IMR-90 (cell line): ENCODE measurements at places on chromosomes 3 and 15. TPM values are rescaled to one million over a fixed set of nuclear protein-coding genes. Genes with fewer than 3 reads are reported as not detected.

Gene KNG1
- total RNA-seq, result not detected in 2 replicates

Gene FGF7
- total RNA-seq, result 34.8 and 69.2 TPM in 2 replicates

Gene TTLL13
- total RNA-seq, result not detected in 2 replicates

GRCh38 chr3:5026046-5026362 is 46.8 kb downstream of the BHLHE40 start:
- no peak overlapping the region for H3K4me3 ChIP-seq
- peak overlapping the region; percentile 18 for H3K27ac ChIP-seq
- no peaks in the 10 kb centered on the region for H3K27me3 ChIP-seq
- peaks cover 8% of the 10 kb centered on the region for H3K4me1 ChIP-seq

DNA sequence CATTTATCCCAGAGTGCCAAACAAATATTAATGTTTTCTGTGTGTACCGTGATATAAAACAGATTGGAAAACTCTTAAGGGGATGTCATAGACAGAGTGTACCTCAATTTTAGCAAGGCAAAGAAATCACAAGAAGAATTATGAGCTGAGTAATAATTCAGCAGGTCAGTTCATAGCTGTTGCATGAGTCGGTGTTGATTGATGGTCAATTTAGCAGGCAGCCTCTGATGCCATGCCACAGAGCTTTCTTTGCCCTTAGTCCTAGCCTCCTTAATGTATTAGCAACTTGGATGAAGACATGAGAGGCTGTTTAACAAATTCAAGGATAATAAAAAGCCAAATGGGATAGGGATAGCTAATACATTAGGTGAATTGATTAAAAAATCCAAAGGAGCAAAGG is 6.8 kb downstream of the SLC35A5 start:
- H3K4me3 ChIP-seq, result no peak overlapping the region
- H3K36me3 ChIP-seq, result peaks cover 8% of the 10 kb centered on the region
- peak; percentile 21 for DNase-seq

GRCh38 chr3:179956416-179956830 is 80.3 kb downstream of the PEX5L start:
- no peak overlapping the region for H3K4me3 ChIP-seq
- no peak for DNase-seq
- no peaks in the 10 kb centered on the region for H3K4me1 ChIP-seq
- H3K27me3 ChIP-seq, result no peaks in the 10 kb centered on the region
- H3K27ac ChIP-seq, result no peak overlapping the region
- no peaks in the 10 kb centered on the region for H3K36me3 ChIP-seq

DNA sequence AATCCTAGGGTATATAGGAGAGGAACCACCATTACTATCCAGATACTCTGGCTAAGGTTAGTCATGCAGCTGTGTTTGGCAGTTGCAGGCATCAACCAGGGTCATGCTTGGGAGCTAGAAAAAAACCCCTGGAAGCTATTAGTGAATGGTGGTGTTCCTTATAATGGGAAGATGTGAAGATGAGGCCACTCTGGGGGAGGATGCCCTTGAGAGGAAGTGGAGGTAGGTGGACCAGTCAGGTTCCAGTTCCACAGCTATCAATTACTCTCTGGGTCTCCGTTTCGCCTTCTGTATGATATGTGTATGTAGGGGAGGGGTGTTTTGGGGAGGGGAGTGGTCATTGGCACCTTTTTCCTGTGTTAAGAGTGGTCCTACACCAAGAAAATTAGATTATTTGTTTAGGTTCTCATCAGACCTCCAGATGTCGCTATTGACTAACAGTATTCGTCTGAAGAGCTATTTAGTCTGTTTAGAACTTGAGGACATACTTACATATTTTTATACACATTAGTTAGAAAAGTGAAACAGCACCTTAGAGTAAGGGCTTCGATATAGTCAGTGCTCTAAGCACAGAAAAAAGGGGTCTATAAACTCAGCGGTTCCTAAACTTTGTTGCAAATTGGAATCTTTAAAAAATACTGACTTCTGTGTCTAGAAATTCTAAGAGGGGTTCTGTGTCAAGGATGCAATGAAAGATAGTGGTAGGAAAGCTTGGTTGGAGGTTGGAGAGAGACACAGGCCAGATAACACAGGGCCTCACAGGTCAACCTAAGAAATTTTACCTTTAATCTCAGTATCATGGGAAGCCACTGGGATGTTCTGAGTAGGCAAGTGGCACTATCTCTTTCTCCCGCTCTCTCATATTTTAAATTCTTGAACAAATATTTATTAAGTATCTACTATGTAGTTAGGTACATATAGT is 9.1 kb upstream of the HPS3 start:
- no peaks in the 10 kb centered on the region for H3K4me1 ChIP-seq
- H3K4me3 ChIP-seq, result no peak overlapping the region
- peak; percentile 76 for DNase-seq
- H3K27ac ChIP-seq, result no peak overlapping the region
- H3K27me3 ChIP-seq, result no peaks in the 10 kb centered on the region
- H3K36me3 ChIP-seq, result no peaks in the 10 kb centered on the region

- no peaks in the 10 kb centered on the region for H3K36me3 ChIP-seq
- H3K27ac ChIP-seq, result no peak overlapping the region
- H3K4me1 ChIP-seq, result peaks cover 14% of the 10 kb centered on the region
- no peak for DNase-seq
- H3K4me3 ChIP-seq, result no peak overlapping the region
These were observed 96.0 kb upstream of the TLE3 start for GRCh38 chr15:70193734-70194133.

DNA sequence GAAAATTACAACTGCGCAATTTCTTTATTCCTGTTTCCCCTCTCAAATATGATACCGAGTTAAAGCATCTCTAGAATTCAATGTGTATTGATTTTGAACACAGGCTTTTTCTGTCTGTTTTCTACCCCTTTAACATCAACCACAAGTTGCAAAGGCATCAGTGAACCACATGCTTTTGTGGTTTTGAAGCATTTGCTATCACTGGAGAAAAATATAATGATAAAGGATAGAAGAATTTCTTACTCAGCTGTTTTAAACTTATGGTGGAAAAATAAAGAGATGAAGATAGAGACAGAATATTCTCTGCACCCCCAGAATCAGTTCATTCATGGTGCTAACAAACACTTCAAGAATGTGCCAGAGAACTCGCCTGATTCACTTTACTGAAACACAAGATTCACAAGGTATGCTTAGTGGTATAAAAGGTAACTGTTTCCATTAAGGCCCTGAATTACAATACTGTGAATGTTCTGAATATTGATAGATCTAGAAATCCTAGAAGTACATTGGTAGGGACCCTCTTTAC is 9.5 kb upstream of the DPPA4 start:
- DNase-seq, result no peak
- no peak overlapping the region for H3K27ac ChIP-seq
- H3K4me1 ChIP-seq, result no peaks in the 10 kb centered on the region

DNA sequence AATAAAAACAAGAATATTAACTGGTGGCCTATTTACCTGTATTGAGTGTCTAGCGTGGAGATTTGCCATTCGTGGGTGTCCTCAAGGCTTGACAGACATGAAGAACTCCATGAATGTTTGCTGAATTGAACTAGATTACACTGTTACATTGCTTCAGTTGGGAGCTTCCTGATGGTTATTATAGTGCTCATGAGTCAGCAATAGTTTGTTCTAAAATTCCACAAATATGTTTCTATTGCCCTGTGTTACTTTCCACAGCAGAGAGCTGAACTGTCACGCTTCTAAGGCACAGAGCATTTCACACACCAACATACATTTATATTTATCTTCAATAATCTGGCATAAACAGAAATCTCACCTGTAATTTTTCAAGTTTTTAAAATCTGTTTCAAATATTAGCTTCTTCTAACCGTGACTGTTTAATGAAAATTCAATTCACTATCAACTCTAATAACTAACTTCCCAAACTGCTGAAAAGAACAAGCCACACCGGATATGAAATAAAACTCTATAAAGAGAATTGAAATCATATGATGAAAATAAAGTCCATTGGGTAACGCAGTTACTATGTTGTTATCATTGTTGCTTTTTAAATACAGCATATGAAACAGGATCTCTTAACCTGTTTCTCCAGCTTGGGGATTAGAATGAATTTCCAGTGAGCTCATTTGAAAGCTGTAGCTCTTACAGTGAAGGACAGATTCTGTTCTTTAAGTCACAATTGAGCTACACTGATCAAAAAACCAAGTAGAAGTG is 61.2 kb upstream of the MCF2L2 start:
- H3K27ac ChIP-seq, result no peak overlapping the region
- no peak overlapping the region for H3K4me3 ChIP-seq
- H3K36me3 ChIP-seq, result no peaks in the 10 kb centered on the region
- peaks cover 18% of the 10 kb centered on the region for H3K27me3 ChIP-seq
- peak; percentile 43 for DNase-seq

DNA sequence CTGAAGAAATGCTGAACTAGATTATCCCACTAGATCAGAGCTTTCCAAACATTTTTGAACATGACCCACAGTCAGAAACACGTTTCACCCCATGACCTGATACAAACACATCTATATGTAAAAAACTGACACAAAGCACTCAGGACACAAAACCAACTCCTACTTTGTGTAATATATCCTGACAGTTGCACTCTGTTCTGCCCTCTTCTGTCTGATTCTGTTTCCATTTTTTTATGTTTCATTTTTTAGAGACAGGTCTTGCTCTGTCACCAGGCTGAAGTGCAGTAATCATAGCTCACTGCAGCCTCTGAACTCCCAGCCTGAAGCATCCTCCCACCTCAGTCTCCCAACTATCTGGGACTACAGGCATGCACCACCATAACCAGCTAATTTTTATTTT is 15.8 kb upstream of the RFTN1 start:
- peaks cover 37% of the 10 kb centered on the region for H3K27me3 ChIP-seq
- no peak overlapping the region for H3K4me3 ChIP-seq
- no peak for DNase-seq
- no peak overlapping the region for H3K27ac ChIP-seq

DNA sequence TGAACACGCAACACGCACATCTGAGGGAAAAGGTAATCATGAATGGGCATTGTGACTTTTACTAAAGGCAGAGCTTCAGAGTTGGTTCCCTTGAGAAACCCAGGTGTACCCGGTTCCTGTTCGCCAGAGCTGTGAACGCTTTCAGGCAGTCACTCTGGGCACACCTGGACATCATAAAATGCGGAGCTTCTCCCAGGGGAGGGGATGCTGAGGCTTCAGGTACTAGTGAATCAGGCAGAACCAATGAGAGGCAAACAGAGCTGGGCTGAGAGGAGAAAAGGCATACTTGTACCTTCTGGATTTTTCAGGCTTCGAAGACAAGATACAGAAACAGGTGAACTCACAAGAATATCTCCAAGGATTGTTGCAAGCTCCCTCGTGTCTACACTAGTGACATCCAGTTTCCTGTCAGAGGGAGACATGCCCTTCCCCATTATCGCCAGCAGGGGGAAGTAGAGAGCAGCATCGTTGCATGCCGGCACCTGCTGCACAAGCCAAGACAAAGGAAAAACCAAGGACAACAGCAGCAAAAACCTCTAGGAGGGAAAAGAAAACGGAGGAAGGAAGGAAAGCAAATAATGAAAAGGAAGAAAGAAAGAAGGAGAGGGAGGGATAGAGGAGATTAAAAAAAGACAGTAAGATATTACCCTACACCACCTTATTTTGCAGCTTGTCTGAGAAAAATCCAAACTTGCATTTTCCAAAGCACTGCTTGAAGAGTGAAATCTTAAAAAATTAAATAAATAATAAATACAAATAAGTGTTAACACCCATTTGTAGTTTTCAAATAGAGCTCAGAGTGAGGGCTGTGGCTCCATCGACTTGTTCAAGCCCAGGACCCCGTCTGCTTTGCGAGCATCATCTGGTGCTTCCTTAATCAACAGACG is 2.0 kb downstream of the AHSG start:
- no peak overlapping the region for H3K4me3 ChIP-seq
- H3K27me3 ChIP-seq, result peaks cover 18% of the 10 kb centered on the region; the same call in 1 of the 2 replicates
- H3K27ac ChIP-seq, result no peak overlapping the region

- no peak for DNase-seq
- H3K27ac ChIP-seq, result no peak overlapping the region
- no peaks in the 10 kb centered on the region for H3K36me3 ChIP-seq
- no peaks in the 10 kb centered on the region for H3K4me1 ChIP-seq
These were observed 558.0 kb upstream of the TGFBR2 start for GRCh38 chr3:30048431-30048830.
